GM18507 (cell line): ENCODE measurements at places on chromosomes 5 and 9.

DNA sequence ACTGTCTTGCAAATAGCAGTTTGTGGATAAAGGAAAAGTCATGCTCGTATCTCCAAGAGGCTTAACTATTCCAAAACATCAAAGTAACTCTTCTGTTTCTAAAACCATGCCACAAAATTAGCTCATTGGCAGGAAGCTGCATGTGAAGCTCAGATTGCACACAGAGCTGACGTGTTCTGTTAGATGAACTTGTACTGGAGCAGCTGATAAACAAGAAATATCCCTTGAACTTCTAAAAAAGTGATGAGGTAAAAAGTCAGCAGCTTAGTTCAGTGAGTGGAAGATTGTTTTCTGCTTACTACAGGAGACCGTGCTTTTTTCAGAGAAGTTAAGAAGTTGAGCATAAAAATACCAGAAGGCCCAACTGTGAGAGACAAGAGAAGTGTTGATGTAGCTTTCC lies 113.2 kb downstream of the SLC12A2 start:
- no peak for DNase-seq

DNA sequence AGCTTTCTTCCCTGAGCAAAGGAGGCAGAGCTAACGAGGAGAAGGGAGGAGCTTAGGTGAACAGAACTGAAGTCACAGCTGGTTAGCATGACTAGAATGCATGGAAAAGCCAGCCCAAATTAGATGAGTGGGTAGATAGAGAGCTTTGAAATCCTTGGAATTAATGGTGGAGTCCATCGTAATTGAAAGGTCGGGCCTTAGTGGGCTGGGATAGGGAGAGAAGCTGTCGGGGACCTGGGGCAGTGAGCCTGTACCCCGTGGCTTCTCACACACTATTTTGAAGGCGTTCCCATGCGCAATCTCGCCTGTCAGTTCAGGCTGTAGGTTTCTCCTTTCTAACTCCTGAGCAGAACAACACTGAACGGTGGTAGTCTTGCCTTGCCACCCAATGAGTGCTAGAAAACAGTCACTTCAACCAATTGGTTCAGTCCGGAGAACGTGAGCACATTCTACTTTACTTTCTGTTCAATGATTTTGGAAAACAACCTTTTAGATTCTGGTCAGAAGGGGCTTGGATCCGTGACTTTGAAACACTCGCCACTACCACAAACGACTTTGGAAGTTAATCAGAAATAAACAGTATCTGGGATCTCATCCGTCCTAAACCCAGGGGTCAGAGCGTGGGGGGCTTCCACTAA lies 655 bp upstream of the RAI14 start:
- DNase-seq, result no peak

DNA sequence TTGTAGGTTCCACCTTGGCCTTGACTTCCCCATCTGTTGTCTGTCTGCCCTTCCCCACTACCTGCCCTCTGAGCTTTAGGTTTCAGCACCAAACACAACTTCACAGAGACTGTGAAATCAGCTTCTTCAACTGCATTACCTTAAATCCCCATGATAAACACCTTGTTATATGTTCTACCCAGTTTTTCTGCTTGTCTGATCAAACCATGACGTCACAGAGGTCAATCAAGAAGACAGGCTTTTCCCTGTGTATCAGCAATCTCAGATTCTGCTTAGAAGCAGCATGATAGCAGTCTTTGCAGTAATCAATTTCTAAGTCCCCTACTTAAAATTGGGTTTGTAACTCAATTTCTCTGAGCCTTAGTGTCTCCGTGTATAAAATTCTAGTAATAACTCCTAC lies 175.0 kb downstream of the PLK2 start:
- DNase-seq, result no peak

GRCh38 chr5:1722877-1723276 lies 76.8 kb downstream of the MRPL36 start:
- no peak for DNase-seq

- no peak for DNase-seq
These were observed 166.8 kb downstream of the ATP10B start for GRCh38 chr5:160685219-160685618.

DNA sequence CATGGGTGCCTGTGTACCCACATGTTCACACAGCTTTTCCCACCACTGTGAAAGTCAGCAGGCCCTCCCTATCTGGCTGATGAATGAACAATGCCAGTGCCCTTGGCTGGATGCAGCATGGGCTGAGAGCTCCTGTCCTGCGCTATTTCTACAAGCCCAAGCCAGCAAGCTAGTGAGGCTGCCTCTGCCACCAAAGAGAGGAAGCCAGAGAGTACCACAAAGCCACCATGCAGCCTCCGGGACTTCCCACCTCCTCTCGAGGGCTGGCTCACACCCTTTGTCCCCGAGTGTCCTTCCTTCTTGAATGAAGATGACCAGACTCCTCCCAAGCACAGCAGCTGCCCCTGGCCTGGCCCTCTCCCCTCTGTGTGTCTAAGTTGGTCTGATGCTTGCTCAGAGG lies 76.5 kb downstream of the SH3PXD2B start:
- DNase-seq, result no peak

DNA sequence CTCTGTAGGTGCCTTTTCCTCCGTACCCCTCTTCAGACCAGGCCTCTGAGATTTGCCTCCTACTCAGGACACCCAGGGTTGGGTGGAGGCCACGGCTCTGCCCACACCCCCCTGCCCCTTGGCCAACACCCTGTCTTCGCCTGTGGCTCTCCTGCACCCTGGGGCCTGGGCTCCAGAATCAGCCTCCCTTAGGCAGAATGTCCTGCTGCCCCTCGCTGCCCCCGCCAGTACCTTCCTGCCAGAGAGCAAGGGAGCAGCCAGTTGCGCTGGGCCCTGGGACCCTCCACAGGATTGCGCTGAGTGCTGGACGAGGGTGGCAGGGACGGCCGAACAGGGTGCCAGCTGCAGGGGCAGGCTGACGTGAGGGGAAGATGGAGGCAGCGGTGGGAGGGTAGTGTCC lies 53.5 kb downstream of the COL5A1 start:
- no peak for DNase-seq
